ENCODE measurements at places on chromosomes 7 and 10. TPM values are rescaled to one million over a fixed set of nuclear protein-coding genes. Genes with fewer than 3 reads are reported as not detected.

DUSP5 gene
- 142 TPM for total RNA-seq

- no peak for DNase-seq
These were observed 6.6 kb downstream of the LAT2 start for GRCh38 chr7:74216361-74216761.

DNA sequence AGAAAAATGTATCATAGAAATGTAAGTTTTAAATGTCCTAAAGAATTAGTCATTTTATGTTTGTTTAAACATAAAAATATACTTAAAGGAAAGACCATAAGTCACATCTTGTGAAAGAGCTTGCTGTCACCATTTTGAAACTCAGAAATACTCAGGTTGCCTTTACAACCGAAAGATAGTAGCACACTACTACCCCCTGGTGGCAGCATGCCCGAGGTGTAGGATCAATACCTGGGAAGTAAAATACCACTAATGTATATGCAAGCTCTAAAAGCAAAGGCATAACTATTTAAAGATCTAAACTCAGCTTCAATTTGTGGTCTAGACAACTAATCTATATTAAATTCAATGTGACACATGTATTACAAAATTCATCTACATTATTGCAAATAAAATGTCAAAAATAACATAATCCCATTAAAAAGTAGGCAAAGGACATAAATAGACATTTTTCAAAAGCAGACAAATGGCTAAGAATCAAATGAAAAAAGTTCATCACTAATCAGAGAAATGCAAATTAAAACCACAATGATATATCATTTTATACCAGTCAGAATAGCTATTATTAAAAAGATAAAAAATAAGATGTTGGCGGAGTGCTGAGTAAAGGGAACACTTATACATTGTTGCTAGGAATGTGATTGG, 47.7 kb upstream of the FGL2 start:
- peak; percentile 82 for DNase-seq

- no peak for DNase-seq
These were observed 15.9 kb downstream of the VSIR start for GRCh38 chr10:71757399-71757922.

IFIT2 gene
- 10.0 TPM for total RNA-seq

GRCh38 chr7:129698516-129699418, 87.2 kb downstream of the NRF1 start:
- DNase-seq: no peak

GRCh38 chr7:90764848-90765570, 168.9 kb downstream of the CDK14 start:
- no peak for DNase-seq

- DNase-seq: no peak
These were observed 261.8 kb downstream of the THSD7A start for GRCh38 chr7:11570205-11570604.

SPDYE11 gene
- not detected for total RNA-seq

ODAD2 gene
- total RNA-seq: not detected

TMUB1 gene
- 53.9 TPM for total RNA-seq

COL13A1 gene
- not detected for total RNA-seq

DNA sequence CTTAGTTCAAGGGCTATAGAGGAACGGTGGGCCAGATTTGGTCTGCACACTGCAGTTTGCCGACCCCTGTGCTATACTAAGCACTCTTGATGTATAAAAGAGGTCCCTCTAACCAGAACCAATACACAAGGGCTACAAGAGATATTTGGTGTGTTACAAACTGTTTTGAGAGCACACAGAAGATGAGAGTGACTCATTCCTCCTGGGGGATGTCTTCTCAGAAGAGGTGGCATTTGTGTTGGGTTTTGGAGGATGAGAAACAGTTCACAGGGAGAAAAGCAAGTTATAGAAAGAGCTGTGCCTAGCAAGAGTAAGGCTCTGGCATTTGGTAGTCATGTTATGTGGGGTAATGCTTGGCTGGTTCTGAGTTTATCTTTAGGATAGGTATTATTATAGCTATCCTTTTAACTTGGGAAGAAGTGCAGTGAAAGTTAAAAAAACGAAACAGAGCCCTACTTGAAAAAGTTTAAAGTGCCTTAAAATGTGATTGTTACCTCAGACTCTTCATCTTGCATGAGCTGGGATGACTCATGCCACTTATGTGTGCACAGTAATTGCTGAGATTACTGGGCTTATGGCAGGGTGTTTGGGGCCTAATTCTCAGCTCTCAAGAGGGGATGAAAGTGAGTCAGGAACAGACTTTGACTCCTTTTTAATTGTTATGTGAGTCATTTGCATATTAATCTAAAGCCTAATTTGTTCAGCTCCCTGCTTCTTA, 160.4 kb downstream of the KIF20B start:
- no peak for DNase-seq

GRCh38 chr7:51606601-51607154, 290.1 kb upstream of the COBL start:
- no peak for DNase-seq

DNA sequence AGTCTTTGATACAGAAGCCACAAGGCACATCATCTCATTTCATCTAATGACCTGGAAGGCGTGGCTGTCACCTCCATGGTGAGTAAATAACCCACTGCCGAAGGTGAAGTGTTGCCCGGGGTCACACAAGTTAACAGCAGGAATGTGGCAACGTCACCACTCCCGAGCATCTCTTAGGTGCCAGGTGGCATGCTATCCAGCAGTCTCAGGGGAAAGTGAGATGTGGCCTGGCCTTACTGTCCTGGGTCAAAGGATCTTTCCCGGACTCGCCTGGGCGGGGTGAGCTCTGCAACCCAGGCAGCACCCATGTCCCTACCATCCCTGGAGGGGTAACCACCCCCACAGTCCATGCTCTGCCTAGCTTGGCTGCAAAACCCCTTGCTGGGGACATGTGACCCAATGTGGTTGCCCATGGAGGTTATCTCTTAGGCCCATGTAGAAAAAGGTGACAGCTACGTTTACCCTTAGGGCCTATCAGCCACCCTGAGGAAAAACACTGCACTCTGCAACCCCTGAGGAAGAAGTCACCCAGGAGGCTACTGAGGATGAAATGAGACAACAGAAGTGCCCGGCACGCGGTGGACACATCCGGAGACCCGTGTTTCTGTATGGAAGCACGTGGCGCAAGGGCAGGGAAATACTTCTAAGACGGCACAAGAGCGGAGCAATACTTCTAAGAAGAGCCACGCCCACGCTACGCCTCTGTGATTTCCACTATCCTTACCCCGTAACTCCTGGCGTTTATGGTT, 52.0 kb downstream of the BAIAP2L1 start:
- DNase-seq: no peak

DNA sequence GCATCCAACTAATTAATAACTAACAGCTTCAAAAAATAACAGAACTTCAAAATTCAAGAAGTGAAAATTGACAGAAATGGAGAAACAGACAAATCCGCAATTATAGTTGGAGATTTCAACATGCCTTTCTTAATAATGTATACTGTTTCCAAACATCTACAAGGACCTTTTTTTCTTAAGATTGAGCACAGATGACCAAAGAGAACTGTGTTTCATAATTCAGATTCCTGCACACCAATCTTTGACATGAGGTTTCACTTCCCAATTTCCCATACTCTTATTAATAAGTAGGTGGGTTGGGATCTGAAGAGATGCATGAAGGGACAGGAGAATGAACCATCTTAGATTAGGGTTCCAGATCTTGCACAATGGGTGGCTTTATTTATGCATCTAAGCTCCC, 24.9 kb upstream of the GIMAP7 start:
- DNase-seq: no peak

DNA sequence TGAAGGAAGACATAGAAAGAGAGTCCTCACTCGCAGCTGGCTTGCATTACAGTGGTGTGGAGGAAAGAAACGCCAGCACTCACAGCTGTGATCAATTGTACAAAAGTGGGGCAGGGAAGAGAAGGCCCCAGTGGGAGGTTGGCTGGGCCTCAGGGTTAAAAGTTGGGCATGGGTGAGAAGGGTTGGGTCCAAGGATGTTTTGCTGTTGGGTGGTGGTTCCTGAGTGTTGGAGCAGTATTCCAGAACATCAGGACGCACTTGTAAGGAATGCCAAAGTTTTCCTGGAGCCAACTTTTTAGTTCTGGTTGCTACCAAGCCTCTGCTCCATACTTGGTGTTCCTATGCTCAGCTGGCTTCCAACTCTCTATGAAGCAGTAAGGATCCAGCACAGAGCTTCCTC, 55.4 kb upstream of the MKRN1 start:
- no peak for DNase-seq

- DNase-seq: no peak
These were observed 103.0 kb downstream of the MYOF start for GRCh38 chr10:93378997-93379730.
